ENCODE measurements at places on chromosomes 13 and 19.

DNA sequence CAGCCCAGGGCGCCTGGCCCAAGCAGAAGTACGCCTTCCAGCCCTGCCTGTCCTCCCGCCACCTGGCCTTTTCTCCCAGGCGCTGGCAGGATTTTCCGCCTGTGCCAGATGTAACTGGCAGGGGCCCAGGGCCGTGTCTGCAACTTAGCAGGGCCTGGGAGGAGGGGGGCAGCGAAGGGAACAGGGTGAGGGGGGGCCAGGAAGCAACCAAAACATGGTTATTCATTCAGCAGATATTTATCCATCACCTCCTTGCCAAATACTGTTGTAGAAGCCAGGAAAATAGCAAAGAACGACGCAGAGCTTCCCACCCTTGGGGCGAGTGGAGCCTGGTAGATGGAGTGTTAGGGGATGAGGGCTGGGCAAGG is 5.6 kb downstream of the TLE6 start:
- DNase-seq: no peak

- no peak for DNase-seq
Observed at GRCh38 chr19:29375429-29376119, 150.2 kb upstream of the VSTM2B start.

- no peak for DNase-seq
Observed at GRCh38 chr19:13117176-13117771, 734 bp upstream of the TRMT1 start.

DNA sequence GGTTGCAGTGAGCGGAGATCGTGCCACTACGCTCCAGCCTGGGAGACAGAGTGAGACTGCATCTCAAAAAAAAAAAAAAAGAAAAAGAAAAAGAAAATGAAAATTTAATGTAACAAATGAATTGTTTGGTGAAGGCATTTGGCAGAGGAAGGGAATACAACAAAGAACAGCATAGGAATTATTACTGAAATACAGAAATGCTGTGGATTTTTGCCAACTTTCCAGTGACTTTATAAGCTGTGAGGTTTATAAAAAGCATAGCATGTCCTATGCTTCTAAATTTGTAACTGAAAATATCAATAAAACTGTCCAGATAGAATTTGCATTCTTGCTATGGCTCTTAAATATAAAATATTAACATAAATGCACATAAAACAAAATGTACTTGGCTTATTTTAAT is 112.9 kb upstream of the IRS2 start:
- DNase-seq: no peak

Measured in suppressor macrophage (primary cell).